ENCODE measurements at places on chromosomes 2 and 18.

- no peak for DNase-seq
Observed at GRCh38 chr18:27789406-27789805, 387.5 kb downstream of the CDH2 start.

- no peak for DNase-seq
Observed at GRCh38 chr2:209413311-209414014, 10.4 kb upstream of the MAP2 start.

- no peak for DNase-seq
Observed at GRCh38 chr2:75592030-75592429, 31.3 kb upstream of the EVA1A start.

DNA sequence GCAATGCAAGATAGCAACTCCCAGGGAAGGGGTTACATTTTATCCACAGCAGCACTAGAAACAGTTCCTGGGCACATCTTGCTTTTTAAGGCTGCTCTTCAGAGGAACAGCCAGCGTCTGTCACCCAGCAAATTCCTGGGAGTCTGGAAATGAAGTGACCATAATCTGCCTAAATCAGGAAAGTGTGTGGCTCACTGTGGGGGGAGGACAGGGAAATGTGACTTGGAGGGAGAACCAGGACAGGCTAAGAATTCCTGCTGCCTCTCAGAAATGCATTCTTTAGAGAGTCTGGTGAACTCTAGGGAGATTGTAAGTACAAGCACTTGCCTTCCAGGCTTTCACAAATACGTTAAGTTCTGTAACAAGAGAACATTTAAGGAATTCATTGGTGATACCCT lies 364.3 kb upstream of the SPHKAP start:
- DNase-seq = no peak

GRCh38 chr18:74996055-74996454 lies 212.9 kb downstream of the PTGR3 start:
- DNase-seq = no peak

- no peak for DNase-seq
Observed at GRCh38 chr2:240790370-240791220, 29.4 kb downstream of the KIF1A start.

DNA sequence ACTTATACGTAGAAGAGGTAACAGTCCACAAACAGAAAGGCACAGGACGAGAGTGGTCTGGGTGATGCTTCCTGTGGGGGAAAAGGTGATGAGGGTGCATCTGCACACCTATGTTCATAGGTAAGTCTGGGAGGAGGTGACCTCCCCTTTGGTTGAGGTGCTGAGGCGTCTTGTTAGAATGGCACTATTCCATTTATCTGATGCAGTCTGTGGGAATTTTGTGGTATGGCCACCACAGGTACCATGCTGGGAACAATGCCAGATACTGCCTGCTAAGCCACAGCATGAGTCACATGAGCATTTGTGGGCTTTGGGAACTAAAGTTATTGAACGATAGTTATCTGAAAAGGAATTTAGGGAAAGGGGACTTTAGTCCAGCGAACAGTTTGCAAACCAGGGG lies 27.9 kb downstream of the IL37 start:
- peak; percentile 31 for DNase-seq

DNA sequence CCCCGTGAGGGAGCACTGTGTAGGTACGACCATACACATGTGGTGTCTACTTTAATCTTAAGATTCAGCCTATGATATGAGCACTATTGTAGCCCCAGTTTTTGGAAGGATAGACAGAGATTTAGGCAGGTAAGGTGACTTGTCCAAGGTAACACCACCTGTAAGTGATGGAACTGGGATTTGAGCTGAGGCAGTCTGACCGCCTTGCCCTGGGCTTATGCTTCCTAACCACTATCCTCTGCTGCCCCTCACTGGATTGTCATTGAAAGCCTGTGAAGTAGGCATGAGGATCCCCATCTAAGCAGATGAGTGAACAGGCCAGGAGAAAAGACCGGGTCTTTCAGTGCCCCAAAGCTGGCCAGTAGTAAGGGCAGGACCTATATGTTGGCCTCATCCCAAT lies 343.8 kb downstream of the CYRIA start:
- DNase-seq = no peak

DNA sequence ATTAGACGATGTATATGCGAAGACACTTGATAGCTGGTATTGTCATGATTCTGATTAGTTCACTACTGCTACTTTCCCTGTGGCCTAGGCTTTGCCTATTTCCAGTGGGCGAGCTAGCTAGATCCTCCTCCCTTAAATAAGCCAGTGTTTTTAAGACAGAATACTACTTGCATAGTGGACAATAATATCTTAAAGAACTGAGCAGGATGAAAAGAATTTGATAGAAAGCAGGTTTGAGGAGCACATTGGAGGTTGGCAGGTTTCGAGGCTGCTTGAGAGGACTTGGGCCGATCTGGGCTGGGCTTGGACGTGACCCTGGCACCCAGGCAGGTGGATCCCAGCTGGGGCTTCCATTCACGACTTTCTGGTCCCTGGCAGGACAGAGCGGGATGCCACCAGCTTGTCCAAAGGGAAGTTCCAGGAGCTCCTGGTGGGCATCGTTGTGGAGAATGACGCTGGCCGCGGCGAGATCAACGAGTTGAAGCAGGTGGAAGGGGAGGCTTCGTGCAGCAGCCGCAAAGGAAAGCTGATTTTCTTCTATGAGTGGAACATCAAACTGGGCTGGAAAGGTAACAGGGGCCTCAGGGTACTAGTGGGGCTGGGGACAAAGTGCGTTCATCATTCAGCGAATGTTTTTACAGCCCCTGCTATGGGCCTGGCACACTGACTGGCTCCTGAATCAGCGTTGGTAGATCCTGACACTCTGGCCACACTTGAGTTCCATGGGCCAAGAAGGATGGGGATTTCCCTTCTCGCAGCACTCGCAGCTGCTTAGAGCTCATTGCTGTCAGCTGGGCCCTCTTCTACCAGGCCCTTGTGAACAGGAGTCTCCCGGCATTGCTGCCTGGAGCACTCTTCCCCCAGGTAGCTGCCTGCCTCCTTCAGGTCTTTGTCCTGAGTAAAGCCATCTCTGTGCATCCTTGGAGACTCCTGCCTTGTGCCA lies 16.9 kb downstream of the C2orf74 start:
- DNase-seq = no peak
